CD4-positive, alpha-beta T cell (primary cell): ENCODE measurements at places on chromosomes 7 and 10. TPM values are rescaled to one million over a fixed set of nuclear protein-coding genes. Genes with fewer than 3 reads are reported as not detected.

Gene TDRD1
- not detected for total RNA-seq

Gene SHTN1
- total RNA-seq, result 0.75 TPM

Gene SAMD9
- 21.5 TPM for total RNA-seq

Gene TUBAL3
- total RNA-seq, result not detected

Gene KIF11
- total RNA-seq, result 0.47 TPM

Gene OPALIN
- total RNA-seq, result not detected

Gene HMX2
- not detected for total RNA-seq

Gene EN2
- total RNA-seq, result not detected

Gene MCU
- 12.0 TPM for total RNA-seq
